Panc1 (cell line): ENCODE measurements at places on chromosomes 16 and 17. TPM values are rescaled to one million over a fixed set of nuclear protein-coding genes. Genes with fewer than 3 reads are reported as not detected.

Gene COX6A2
- total RNA-seq, result not detected

Gene VMO1
- total RNA-seq, result 0.49 TPM

Gene IL17C
- not detected for total RNA-seq

Gene CEMP1
- not detected for total RNA-seq

Gene SNAI3
- total RNA-seq, result not detected

Gene PIK3R5
- total RNA-seq, result 0.15 TPM

Gene SLC9A5
- 1.7 TPM for total RNA-seq

Gene MRTFB
- total RNA-seq, result 90.5 TPM

DNA sequence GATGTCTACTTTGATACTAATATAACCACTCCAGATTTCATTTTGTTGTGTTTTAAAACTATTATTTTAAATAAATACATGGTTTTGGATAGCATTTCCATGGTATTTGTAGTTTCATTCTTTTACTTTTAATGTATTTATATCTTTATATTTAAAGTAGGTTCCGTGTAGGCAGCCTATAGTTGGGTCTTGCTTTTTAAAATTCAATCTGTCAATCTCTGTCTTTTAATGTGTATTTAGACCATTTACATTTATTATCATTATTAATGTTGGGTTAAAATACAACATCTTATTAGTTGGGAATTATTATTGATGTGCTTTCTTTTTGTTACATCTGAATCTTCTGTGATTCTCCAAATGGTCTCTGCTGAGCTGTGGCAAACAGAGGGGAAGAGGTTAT lies 412.1 kb downstream of the NPIPA7 start:
- H3K36me3 ChIP-seq, result no peaks in the 10 kb centered on the region
- no peak for DNase-seq
- H3K27ac ChIP-seq, result no peak overlapping the region
- no peaks in the 10 kb centered on the region for H3K4me1 ChIP-seq
- H3K27me3 ChIP-seq, result peaks cover 6% of the 10 kb centered on the region; the same call in 1 of the 2 replicates
- no peak overlapping the region for H3K4me3 ChIP-seq

GRCh38 chr17:32915245-32915644 lies 12.7 kb upstream of the TMEM98 start:
- no peaks in the 10 kb centered on the region for H3K4me1 ChIP-seq
- no peaks in the 10 kb centered on the region for H3K36me3 ChIP-seq
- peaks cover 14% of the 10 kb centered on the region for H3K27me3 ChIP-seq
- no peak overlapping the region for H3K4me3 ChIP-seq
- DNase-seq, result no peak
- H3K27ac ChIP-seq, result no peak overlapping the region

DNA sequence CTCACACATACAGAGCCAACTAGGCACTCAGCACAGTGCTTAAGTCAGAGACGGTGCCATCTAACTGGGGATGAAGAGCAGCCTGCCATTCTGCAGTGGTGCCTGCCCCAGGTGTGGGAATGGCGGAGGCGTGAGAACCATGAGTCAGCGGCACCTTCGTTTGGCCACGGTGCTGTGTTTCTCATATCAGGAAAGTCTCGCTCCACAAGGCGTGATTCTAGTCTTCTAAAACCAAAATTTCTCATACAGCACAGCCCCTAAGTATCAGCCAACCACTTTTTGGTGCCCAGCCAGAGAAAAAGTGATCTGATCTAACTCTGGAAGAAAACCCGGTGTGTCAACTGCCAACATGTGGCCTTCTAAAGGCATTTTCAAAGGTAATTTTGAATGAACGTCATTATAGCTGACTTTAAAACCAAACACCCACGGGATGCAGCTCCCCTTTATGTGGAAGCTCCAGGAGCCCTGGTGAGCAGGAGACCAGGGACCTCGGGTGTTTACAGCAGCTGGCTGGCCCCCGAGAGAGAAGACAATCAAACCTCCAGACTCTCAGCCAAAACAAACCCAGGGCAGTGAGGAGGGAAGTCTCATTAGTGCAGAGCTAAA lies 54.6 kb downstream of the ABCC12 start:
- H3K4me1 ChIP-seq, result no peaks in the 10 kb centered on the region

DNA sequence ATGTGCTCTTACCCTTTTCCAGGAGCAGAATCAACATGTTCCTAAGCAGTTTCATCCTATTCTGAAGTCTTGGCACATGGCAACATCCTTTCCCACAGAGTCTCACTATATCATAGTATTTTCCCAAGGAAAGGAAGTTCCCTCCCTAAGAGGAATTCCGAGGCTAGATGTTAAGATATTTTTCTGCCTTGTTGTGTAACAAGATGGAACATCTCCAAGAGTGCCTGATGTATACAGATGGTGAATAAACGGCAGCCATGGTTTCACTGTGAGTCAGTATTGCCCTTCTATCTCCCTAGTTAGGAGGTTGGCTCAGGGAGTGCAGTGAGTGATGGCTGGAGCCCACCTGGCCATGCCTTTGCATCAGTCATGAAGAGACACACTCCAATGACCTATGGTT lies 48.2 kb downstream of the SPACA3 start:
- H3K36me3 ChIP-seq, result no peaks in the 10 kb centered on the region
- H3K4me1 ChIP-seq, result no peaks in the 10 kb centered on the region
- H3K4me3 ChIP-seq, result no peak overlapping the region
- H3K27ac ChIP-seq, result no peak overlapping the region

- no peaks in the 10 kb centered on the region for H3K27me3 ChIP-seq
- H3K27ac ChIP-seq, result peak overlapping the region; percentile 84
- H3K4me1 ChIP-seq, result peaks cover 93% of the 10 kb centered on the region
- no peaks in the 10 kb centered on the region; the same call in 1 of the 2 replicates for H3K36me3 ChIP-seq
- no peak for DNase-seq
- H3K4me3 ChIP-seq, result no peak overlapping the region
Observed at GRCh38 chr17:17940441-17940911, 31.7 kb downstream of the TOM1L2 start.

DNA sequence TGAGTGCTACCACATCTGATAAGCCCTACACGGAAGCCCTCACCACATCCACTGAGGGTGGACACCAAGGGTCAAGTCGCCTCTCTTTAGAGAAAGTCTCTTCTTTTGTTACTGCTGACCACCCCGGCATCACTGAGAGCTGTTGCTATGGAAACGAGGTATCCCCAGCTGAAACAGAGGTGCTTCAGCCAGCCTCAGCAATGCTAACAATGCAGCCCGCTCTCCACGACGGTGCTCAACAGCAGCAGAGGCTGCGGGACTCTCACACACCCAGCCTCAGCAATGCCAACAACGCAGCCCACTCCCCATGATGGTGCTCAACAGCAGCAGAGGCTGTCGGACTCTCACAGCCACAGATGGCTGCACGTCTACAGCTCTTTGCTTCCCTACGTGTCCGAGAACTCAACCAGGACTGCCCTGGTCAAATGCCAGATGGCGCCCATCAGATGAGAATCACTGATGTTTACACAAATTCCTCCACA lies 41.4 kb downstream of the VPS53 start:
- DNase-seq, result no peak
- no peaks in the 10 kb centered on the region for H3K27me3 ChIP-seq
- H3K36me3 ChIP-seq, result peaks cover 2% of the 10 kb centered on the region; the same call in 1 of the 2 replicates
- no peaks in the 10 kb centered on the region for H3K4me1 ChIP-seq

GRCh38 chr17:4120332-4120731 lies 22.5 kb downstream of the ZZEF1 start:
- no peak overlapping the region for H3K27ac ChIP-seq
- DNase-seq, result no peak
- H3K36me3 ChIP-seq, result peaks cover 3% of the 10 kb centered on the region
- no peaks in the 10 kb centered on the region for H3K27me3 ChIP-seq

DNA sequence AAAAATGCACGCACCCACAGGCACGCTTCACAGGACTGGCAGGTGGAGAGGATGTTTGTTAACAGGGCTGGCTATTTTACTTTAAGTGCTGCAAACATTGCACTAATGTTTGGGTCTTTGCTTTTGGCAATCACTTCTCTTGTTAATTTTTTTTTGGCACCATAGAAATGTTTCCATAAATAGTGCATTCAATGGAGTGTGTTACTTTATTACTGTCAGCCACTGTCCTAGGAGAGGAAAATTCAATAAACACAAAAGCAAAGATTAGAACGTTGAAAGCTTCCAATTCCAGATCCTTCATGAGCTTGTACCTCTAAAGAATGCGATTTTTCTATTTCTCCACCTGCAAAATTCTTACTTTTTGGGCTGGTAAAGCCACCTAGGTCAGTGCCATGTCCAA lies 743.5 kb downstream of the WWOX start:
- no peak overlapping the region for H3K4me3 ChIP-seq
- no peaks in the 10 kb centered on the region for H3K4me1 ChIP-seq
- H3K27ac ChIP-seq, result no peak overlapping the region
- H3K27me3 ChIP-seq, result no peaks in the 10 kb centered on the region; the same call in 1 of the 2 replicates
- DNase-seq, result no peak
- no peaks in the 10 kb centered on the region for H3K36me3 ChIP-seq

GRCh38 chr16:58488531-58488930 lies 11.4 kb upstream of the NDRG4 start:
- H3K27ac ChIP-seq, result no peak overlapping the region
- no peaks in the 10 kb centered on the region for H3K4me1 ChIP-seq
- no peaks in the 10 kb centered on the region for H3K27me3 ChIP-seq

DNA sequence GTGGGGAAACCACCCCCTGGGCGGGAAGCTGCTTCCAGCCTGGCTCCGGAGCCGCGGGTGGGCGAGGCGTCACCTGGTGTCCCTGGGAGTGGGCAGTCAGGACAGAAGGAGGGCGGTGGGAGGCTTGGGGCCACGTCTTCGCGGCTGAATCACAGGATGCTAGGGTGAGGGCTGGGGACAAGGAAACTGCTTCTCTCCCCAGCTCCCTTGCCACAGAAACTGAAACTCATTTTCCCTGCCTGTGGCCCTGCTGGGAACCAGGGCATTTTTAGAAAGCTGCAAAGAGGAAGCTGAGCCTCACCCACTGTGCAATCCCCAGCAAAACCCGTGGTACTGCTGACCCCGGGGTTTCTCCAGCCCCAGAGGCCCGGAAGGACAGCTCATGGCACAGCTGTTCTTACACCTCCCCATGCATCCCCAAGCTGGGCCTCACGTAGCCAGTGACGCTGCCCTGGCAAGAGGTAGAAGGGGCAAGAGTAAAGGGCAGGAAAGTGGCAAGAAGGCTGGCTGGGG lies 8.2 kb downstream of the RHBDF2 start:
- no peaks in the 10 kb centered on the region for H3K27me3 ChIP-seq
- no peak overlapping the region for H3K4me3 ChIP-seq
- H3K36me3 ChIP-seq, result no peaks in the 10 kb centered on the region
- DNase-seq, result no peak
- H3K27ac ChIP-seq, result peak overlapping the region; percentile 59
- H3K4me1 ChIP-seq, result peaks cover 58% of the 10 kb centered on the region

- no peaks in the 10 kb centered on the region for H3K36me3 ChIP-seq
- peaks cover 61% of the 10 kb centered on the region for H3K4me1 ChIP-seq
- no peaks in the 10 kb centered on the region for H3K27me3 ChIP-seq
- H3K27ac ChIP-seq, result peak overlapping the region; percentile 86
Observed at GRCh38 chr16:85525420-85526184, 87.5 kb upstream of the GSE1 start.

- peak overlapping the region; percentile 87 for H3K4me3 ChIP-seq
- H3K36me3 ChIP-seq, result no peaks in the 10 kb centered on the region; the same call in 1 of the 2 replicates
- H3K4me1 ChIP-seq, result no peaks in the 10 kb centered on the region
- 0 out of 2 replicates have a peak overlapping the region, but pooled peaks have one; percentile 23 for H3K27ac ChIP-seq
- no peaks in the 10 kb centered on the region for H3K27me3 ChIP-seq
Observed at GRCh38 chr16:58249388-58249779, 45.4 kb downstream of the PRSS54 start.

- no peaks in the 10 kb centered on the region for H3K4me1 ChIP-seq
- no peak overlapping the region for H3K4me3 ChIP-seq
- no peak overlapping the region for H3K27ac ChIP-seq
Observed at GRCh38 chr16:54216688-54217087, 69.9 kb downstream of the IRX3 start.

GRCh38 chr17:27595208-27595607 lies 35.8 kb upstream of the LGALS9 start:
- no peaks in the 10 kb centered on the region for H3K36me3 ChIP-seq
- no peak overlapping the region for H3K27ac ChIP-seq
- H3K27me3 ChIP-seq, result no peaks in the 10 kb centered on the region
- no peak for DNase-seq
- H3K4me1 ChIP-seq, result no peaks in the 10 kb centered on the region

DNA sequence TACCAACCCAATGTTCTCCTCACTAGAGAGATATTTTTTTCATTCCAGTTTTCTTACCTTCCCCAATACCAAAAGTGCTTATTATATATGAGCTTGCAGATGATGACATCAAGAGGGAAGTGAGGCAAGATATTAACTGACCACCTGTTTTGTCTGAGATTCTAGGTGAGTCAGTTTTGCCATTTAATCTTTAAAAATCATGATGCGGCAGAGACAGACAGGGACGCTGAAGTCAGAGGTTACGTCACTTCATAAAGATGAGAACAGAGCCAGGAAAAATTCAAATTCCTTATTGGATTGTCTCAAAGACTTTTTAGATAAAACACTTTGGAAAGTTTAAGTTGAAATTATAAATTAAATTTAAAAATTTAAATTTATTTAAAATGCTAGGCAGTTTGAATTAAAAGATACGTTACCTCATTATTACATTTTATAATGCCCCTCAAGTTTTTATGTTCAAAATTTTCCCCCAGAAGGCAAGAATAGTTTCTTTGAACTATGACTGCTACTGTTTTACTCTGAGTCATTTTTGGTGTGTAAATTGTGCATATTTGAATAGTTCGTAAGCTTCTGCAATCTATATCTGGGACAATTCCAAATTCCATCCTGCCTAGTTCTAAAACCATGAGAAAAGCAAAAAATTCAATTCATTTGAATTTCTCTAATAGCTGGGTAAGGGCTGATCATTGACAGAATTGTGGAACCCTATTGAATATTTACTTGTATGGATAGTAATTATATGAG lies 839.6 kb upstream of the GOT2 start:
- H3K36me3 ChIP-seq, result no peaks in the 10 kb centered on the region
- H3K27me3 ChIP-seq, result no peaks in the 10 kb centered on the region
- H3K27ac ChIP-seq, result no peak overlapping the region
- peak; percentile 41 for DNase-seq
- H3K4me1 ChIP-seq, result no peaks in the 10 kb centered on the region

- no peak for DNase-seq
- H3K27ac ChIP-seq, result no peak overlapping the region
- no peaks in the 10 kb centered on the region for H3K27me3 ChIP-seq
Observed at GRCh38 chr16:8972843-8973586, 9.3 kb upstream of the USP7 start.

GRCh38 chr16:57863434-57864160 lies 61.3 kb upstream of the KIFC3 start:
- H3K4me3 ChIP-seq, result no peak overlapping the region
- DNase-seq, result peak; percentile 42
- H3K36me3 ChIP-seq, result no peaks in the 10 kb centered on the region
- H3K27me3 ChIP-seq, result no peaks in the 10 kb centered on the region
- H3K4me1 ChIP-seq, result peaks cover 10% of the 10 kb centered on the region

DNA sequence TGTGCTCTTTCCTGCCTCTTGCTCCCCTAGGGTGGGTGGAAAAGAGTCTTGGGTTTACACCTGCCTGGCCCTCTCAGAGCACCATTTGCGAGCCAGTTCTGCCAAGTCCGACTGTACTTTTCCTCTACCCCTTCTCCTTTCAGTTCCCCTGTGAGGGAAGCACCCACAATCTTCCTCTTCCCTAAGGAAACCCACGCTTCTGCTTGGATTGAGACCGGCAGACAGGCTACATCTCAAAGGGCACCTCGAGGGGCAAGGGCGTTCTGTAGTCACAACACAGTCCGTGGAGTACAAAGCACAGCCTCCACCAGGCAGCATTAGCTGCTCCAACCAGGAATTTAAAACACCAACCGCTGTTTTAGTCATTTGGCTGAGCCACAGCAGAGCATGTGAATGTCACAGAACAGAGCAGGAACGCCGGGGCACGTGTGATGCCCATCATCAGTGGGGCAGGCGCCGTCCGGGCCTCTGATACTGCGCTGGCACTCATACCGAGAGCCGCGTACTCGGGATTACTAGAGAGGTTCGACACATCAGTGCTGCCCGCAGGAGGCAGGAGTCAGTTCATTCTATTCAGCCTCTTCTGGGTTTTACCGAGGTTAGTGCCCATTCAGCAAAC lies 13.7 kb upstream of the MNT start:
- no peaks in the 10 kb centered on the region for H3K27me3 ChIP-seq
- DNase-seq, result no peak
- no peak overlapping the region for H3K4me3 ChIP-seq
- H3K36me3 ChIP-seq, result peaks cover 2% of the 10 kb centered on the region; the same call in 1 of the 2 replicates
- H3K27ac ChIP-seq, result no peak overlapping the region
